ENCODE measurements at places on chromosomes 6 and 20. TPM values are rescaled to one million over a fixed set of nuclear protein-coding genes. Genes with fewer than 3 reads are reported as not detected.

DNA sequence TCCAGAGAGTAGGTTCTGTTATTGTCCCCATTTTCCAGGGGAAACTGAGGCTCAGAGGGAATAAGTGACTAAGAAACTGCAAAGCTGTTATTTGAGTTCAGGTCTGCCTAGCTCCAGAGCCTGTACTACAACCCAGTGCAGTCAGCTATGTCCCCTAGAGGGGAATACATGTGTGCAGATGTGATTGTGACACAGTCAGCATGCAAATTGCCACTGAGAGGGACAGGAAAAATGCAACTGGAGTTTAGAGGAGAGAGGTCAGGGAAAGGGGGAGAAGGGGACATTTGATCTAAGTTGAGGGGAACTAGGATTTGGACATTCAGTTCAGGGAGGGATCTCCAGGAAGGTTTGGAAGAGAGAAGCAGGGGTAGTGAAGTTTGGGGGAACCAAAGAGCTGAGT, 38.6 kb upstream of the EPB41L1 start:
- H3K4me1 ChIP-seq = no peaks in the 10 kb centered on the region
- DNase-seq = no peak
- H3K27me3 ChIP-seq = no peaks in the 10 kb centered on the region

DNA sequence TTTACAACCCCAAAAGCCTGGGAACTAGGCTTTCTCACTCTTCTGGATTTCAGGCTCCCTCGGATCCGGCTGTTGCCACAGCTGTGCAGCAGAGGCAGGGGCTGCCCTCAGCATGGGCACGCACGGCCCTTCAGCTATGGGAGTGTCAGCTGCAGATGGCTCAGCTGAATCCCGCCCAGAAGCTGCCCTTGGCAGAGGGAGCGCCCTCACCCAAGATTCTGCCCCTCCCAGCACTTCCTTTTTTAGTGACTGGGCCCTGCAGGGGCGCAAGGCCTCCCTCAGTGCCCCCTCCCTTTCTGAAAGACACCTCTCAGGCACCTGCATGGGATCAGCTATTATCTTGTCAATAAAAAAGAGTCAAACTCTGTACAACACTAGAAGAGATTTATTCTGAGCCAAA, 67.9 kb upstream of the THBS2 start:
- H3K27ac ChIP-seq = no peak overlapping the region
- no peaks in the 10 kb centered on the region for H3K27me3 ChIP-seq
- no peak overlapping the region for H3K4me3 ChIP-seq

DNA sequence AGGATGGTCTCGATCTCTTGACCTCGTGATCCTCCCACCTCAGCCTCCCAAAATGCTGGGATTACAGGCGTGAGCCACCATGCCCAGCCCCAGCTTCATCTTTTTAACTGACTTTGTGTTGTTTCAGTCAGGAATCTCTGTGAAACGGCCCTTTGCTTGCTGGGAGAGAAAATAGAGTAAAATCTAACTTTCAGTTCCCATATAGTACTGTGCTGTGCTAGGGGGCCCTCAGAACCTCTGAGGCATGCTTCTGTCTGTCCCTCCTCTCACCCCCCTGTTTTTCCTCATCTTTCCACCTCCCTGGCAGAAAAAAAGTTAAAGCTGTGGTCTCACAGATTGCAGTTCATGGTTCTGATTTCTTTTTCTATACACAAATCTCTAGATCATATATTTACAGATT, 48.4 kb downstream of the LRP11 start:
- H3K36me3 ChIP-seq = no peaks in the 10 kb centered on the region
- no peaks in the 10 kb centered on the region for H3K27me3 ChIP-seq
- H3K27ac ChIP-seq = no peak overlapping the region
- no peaks in the 10 kb centered on the region for H3K4me1 ChIP-seq
- no peak overlapping the region for H3K4me3 ChIP-seq
- DNase-seq = no peak

- DNase-seq = peak; percentile 63
- no peaks in the 10 kb centered on the region for H3K4me1 ChIP-seq
These were observed 148.3 kb downstream of the GPX5 start for GRCh38 chr6:28673787-28674671.

MRAP2 gene
- total RNA-seq = 5.4 TPM

DNA sequence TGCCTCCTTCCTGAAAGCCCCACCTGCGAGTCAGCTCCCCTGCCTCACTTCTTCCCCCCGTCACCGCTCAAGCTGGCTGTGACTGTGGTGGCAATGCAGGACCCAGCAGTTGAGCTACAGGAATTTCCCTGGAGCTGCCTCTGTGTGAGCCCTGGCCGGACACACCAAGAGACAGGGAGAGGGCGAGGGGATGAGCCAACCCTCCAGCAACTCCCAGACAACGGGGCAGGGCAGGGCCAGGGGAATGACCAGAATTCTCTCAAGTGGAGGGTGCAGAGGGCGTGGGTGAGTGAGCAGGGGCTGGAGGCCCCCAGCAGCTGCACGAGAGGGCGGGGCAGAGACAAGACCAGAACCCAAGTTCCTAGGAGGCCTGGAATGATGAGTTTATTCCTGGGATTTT, 4.9 kb upstream of the ARFGAP1 start:
- H3K36me3 ChIP-seq = no peaks in the 10 kb centered on the region
- H3K4me1 ChIP-seq = no peaks in the 10 kb centered on the region
- DNase-seq = no peak
- no peak overlapping the region for H3K27ac ChIP-seq
- H3K27me3 ChIP-seq = no peaks in the 10 kb centered on the region

GRCh38 chr20:2738331-2739041, 45.9 kb downstream of the EBF4 start:
- DNase-seq = no peak
- no peaks in the 10 kb centered on the region for H3K4me1 ChIP-seq
- H3K4me3 ChIP-seq = no peak overlapping the region
- no peaks in the 10 kb centered on the region for H3K27me3 ChIP-seq

DNA sequence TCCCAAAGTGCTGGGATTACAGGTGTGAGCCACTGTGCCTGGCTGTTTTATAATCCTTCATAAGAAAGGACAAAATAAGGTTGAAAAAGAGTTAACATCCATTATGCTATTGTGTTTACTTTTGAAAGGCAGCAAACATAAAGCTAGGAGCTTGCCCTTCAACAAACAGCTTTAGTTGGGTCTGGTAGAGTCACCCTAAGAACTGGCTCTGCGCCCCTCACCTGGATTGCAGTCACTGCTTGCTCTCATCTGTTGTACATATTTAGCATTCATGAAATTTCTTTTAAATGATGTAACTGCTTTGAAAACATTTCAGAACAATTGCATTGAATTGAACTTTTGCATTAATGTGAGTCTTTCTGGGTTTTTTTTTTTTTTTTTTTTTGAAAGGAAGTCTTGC, 38.9 kb downstream of the JARID2 start:
- H3K4me3 ChIP-seq = no peak overlapping the region
- DNase-seq = no peak

TOMM6 gene
- total RNA-seq = 172 TPM

- peak; percentile 61 for DNase-seq
- no peaks in the 10 kb centered on the region for H3K27me3 ChIP-seq
- H3K4me3 ChIP-seq = no peak overlapping the region
- no peak overlapping the region for H3K27ac ChIP-seq
- no peaks in the 10 kb centered on the region for H3K4me1 ChIP-seq
These were observed 291.9 kb upstream of the PRDM1 start for GRCh38 chr6:105794239-105794638.

DNA sequence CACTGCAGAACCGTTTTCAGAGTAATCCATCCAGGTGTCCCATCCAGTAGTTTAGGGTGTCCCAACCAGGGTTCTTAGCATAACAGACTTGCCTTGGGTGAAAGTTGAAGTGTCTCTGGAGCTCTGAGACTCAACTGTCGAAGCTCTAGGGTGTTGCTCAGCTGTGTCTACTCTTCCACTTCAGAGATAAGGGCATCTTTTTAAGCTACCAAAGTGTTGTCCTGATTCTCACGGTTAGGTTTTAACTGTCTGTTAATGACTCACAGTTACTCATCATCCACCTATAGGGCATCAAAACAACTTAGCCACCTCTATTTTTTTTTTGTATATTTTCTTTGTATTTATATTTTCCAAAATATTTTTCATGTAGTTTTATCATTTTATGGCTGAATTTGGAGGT, 36.9 kb upstream of the TBX18 start:
- H3K27ac ChIP-seq = no peak overlapping the region
- H3K4me1 ChIP-seq = no peaks in the 10 kb centered on the region
- no peaks in the 10 kb centered on the region for H3K27me3 ChIP-seq
- no peaks in the 10 kb centered on the region for H3K36me3 ChIP-seq
- H3K4me3 ChIP-seq = no peak overlapping the region
- DNase-seq = no peak

SLC22A1 gene
- total RNA-seq = 1.5 TPM

DNA sequence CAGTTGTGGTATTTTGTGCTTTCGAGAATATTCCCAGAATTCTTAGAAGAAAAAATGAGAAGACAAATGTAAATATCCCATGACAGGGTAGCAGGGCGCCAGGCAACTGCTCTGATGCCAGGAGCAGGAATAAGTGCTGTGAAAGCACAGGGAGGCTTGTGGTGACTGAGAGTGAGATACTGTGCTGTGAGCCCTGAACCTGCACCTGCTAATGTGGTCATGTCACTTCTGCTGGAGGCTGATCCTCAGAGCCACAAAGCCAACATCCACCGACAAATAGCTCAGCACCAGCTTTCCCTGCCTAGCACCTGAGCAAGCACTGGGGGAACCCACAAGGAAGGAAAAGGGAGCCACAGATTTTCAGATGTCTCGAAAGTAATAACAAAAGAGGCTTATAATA, 368.6 kb upstream of the CDH4 start:
- H3K4me3 ChIP-seq = no peak overlapping the region
- no peaks in the 10 kb centered on the region for H3K27me3 ChIP-seq
- DNase-seq = no peak
- H3K36me3 ChIP-seq = no peaks in the 10 kb centered on the region
- H3K4me1 ChIP-seq = no peaks in the 10 kb centered on the region
- H3K27ac ChIP-seq = no peak overlapping the region

CDH22 gene
- total RNA-seq = 1.8 TPM

All from testis (tissue), 5 donors.